Colonic mucosa (tissue), 4 donors: ENCODE measurements at places on chromosomes 1 and 21. TPM values are rescaled to one million over a fixed set of nuclear protein-coding genes. Genes with fewer than 3 reads are reported as not detected.

GRCh38 chr1:57116871-57117270, 151.1 kb upstream of the C8B start:
- no peaks in the 10 kb centered on the region for H3K36me3 ChIP-seq
- H3K27ac ChIP-seq: no peak overlapping the region

SPRR1A gene
- not detected for total RNA-seq

DNA sequence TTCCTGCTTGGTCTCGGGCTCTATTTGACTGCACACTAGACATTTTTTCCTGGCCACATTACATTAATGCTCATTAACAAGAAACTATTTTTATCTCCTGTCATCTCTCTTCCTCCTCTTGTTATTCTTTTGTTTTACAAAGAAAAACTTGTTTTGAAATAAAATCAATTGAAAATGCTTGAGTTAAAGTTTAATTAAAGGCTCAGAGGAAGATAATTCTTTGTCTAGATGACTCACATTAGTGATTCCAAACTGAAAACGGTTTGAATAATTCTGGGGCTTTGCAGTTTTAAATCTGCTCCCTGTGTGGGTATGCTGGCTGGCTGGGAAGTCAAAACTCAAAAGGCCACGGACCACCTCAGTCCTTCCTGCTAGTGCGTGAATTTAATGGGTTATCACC, 29.6 kb downstream of the RGS5 start:
- no peaks in the 10 kb centered on the region for H3K27me3 ChIP-seq
- H3K4me1 ChIP-seq: no peaks in the 10 kb centered on the region

- no peaks in the 10 kb centered on the region for H3K36me3 ChIP-seq
- no peaks in the 10 kb centered on the region for H3K27me3 ChIP-seq
- peak; percentile 19 for DNase-seq
- peak overlapping the region; percentile 20 for H3K4me3 ChIP-seq
Observed at GRCh38 chr21:25790122-25790877, 55.5 kb downstream of the GABPA start.

- H3K4me1 ChIP-seq: no peaks in the 10 kb centered on the region
- no peaks in the 10 kb centered on the region for H3K27me3 ChIP-seq
- no peaks in the 10 kb centered on the region for H3K36me3 ChIP-seq
- H3K27ac ChIP-seq: no peak overlapping the region
Observed at GRCh38 chr1:217553949-217554509, 76.9 kb downstream of the GPATCH2 start.

ZNF670 gene
- 1.7 TPM for total RNA-seq

DNA sequence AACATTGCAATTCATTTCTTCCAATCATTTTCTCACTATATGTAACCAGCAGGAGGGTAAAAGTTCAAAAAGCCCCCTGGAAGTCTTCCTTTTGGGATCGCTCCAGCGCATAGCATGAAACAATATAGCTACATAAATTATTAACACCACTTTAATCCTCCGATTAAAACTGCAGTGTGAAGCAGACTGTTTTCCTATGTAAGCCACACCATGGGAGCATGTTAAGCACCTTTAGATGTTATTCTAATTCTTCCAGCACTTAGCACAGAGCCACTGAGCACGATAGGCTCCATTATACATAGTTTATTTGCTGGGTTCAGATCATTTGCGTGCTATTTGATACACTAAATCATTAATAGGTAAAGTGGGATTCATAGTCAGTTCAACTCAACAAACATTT, 18.4 kb upstream of the GADD45A start:
- DNase-seq: no peak
- no peaks in the 10 kb centered on the region for H3K27me3 ChIP-seq
- no peaks in the 10 kb centered on the region for H3K36me3 ChIP-seq
- no peak overlapping the region for H3K27ac ChIP-seq
- no peaks in the 10 kb centered on the region for H3K4me1 ChIP-seq

DNA sequence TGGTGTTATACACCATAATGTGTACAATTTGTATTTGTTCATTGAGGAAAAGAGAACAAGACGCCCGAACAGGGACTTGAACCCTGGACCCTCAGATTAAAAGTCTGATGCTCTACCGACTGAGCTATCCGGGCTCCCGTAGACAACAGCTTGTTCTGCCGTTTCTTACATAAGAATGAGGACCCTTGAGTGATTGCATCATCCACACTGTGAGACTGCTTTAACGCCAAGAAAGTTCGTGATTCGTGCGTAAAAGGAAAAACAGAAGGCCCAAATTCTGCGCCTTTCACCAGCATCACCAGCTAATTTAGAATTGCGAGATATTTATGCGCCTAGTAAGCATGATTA, 9.3 kb upstream of the MDM4 start:
- H3K27ac ChIP-seq: peak overlapping the region; percentile 80
- H3K4me3 ChIP-seq: peak overlapping the region; percentile 45
- DNase-seq: peak; percentile 93
- H3K27me3 ChIP-seq: no peaks in the 10 kb centered on the region
- no peaks in the 10 kb centered on the region for H3K4me1 ChIP-seq

DNA sequence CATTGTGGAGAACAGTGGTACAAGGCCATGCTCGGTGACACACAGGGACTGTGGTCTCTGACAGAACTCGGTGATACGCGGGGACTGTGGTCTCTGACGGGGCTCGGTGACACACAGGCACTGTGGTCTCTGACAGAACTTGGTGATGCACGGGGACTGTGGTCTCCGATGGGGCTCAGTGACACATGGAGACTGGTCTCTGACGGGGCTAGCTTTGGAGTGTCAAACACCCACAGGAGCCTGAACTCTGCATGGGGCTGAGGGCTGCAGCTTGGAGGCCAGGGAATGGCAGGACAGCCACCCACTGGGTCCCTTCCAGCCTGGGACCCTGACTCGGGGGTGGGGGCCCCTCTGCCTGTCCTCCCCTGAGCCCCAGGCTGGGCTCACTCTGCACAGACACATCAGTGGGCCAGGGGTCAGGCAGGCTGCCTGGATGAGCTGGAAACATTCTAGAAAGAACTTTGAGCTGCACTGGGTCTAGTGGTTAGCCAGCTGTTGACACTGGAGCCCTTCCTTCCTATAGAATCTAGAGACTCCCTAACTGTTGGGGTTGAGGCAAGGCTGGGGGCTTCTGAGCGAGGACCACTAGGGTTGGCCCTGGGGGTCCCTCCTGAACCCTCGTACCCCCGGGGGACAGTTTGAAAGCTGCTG, 49.8 kb downstream of the DISP3 start:
- DNase-seq: no peak
- no peaks in the 10 kb centered on the region for H3K27me3 ChIP-seq
- no peaks in the 10 kb centered on the region for H3K36me3 ChIP-seq
- H3K27ac ChIP-seq: no peak overlapping the region

DNA sequence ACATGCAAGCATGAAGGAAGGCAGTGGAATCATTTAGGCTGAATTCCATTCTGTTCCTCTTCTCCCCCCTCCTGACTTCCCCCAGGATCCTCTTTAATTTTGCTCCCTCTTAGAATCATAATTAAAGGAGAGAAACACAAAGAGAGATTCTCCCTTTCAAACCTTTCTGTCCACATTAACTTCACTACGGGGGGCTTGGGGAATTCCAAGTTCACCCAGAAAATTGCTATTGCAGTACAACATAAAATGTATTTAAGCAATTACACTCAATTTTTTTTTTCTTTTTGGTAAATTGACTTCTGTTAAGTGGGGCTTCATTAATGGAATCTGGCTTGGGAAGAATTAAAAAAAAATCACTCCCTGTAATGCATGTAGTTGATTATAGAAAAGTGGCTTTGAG, 13.4 kb upstream of the HMGB4 start:
- H3K4me3 ChIP-seq: no peak overlapping the region
- H3K27me3 ChIP-seq: no peaks in the 10 kb centered on the region
- H3K4me1 ChIP-seq: no peaks in the 10 kb centered on the region
- no peak for DNase-seq
- H3K27ac ChIP-seq: no peak overlapping the region

DNA sequence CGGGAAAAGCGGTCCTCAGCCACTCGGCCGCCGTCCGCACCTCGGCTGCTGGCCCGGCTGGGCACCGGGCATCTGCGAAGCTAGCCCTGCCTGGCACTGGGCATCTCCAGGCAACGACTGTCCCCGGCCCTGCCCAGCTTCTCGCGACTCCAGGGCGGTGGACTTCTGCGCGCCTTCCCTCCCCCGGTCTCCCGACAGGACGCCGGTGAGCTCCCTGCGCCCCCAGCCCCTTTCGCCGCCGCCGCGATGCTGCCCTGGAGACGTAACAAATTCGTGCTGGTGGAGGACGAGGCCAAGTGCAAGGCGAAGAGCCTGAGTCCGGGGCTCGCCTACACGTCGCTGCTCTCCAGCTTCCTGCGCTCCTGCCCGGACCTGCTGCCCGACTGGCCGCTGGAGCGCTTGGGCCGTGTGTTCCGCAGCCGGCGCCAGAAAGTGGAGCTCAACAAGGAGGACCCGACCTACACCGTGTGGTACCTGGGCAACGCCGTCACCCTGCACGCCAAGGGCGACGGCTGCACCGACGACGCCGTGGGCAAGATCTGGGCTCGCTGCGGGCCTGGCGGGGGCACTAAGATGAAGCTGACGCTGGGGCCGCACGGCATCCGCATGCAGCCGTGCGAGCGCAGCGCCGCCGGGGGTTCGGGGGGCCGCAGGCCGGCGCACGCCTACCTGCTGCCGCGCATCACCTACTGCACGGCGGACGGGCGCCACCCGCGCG, 514 bp downstream of the FAM43B start:
- H3K27me3 ChIP-seq: peaks cover 50% of the 10 kb centered on the region
- no peak overlapping the region for H3K4me3 ChIP-seq
- no peaks in the 10 kb centered on the region for H3K4me1 ChIP-seq
- no peaks in the 10 kb centered on the region for H3K36me3 ChIP-seq
- H3K27ac ChIP-seq: no peak overlapping the region

C1orf21 gene
- 81.1 TPM for total RNA-seq

PDXK gene
- 188 TPM for total RNA-seq

DNA sequence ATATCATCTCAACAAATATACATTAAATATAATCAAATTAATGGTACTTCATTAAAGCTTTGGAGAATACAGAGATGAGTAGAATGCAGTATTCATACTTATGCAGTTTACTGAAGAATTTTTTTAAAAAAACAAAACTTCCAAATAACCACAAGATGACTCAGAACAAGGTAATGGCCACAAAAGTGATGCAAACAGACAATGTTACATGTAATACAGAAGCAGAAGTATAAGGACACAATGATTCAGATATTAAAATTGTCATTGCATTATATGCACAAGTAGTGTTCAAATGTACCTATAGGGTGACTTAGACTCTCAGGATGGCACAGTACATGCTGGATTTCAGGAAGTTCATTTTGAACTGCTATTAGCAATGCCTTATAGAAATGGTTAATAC, 227.2 kb upstream of the ST6GALNAC5 start:
- no peak for DNase-seq
- H3K27me3 ChIP-seq: no peaks in the 10 kb centered on the region
- no peaks in the 10 kb centered on the region for H3K4me1 ChIP-seq
- H3K36me3 ChIP-seq: no peaks in the 10 kb centered on the region
- no peak overlapping the region for H3K27ac ChIP-seq
- no peak overlapping the region for H3K4me3 ChIP-seq

GRCh38 chr1:201383647-201384405, 6.3 kb upstream of the TNNT2 start:
- no peak overlapping the region for H3K27ac ChIP-seq
- no peaks in the 10 kb centered on the region for H3K27me3 ChIP-seq
- no peaks in the 10 kb centered on the region for H3K4me1 ChIP-seq
- DNase-seq: no peak
- no peak overlapping the region for H3K4me3 ChIP-seq
- no peaks in the 10 kb centered on the region for H3K36me3 ChIP-seq

DNA sequence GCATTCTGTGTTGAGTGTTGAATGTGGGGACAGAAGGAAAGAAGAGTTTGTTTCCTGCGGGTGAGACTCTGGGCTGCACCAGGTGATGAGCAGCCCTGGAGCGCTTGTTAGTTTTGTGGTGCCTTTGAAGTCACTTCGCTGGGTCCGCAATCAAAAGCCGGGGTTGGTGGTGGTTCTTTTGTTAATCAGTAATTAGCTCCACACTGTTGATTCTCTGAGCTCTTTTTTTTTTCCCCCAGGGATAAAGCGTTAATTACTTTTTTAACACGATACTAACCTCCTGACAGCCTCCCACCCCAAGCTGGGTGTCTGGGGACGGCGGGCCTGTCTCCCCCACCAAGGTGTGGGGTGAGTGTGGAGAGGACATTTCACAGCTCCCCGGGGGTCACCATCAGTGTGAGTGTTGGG, 56.6 kb downstream of the AGPAT3 start:
- no peak overlapping the region for H3K4me3 ChIP-seq
- H3K27me3 ChIP-seq: no peaks in the 10 kb centered on the region
- H3K27ac ChIP-seq: no peak overlapping the region
- H3K4me1 ChIP-seq: peaks cover 8% of the 10 kb centered on the region
- DNase-seq: no peak
